CD4-positive, CD25-positive, alpha-beta regulatory T cell (primary cell): ENCODE measurements at places on chromosomes 12 and 14. TPM values are rescaled to one million over a fixed set of nuclear protein-coding genes. Genes with fewer than 3 reads are reported as not detected.

Gene TAS2R19
- 1.2 TPM for total RNA-seq

Gene TBC1D30
- total RNA-seq = 0.12 TPM

Gene TMEM132D
- not detected for total RNA-seq

Gene IFNG-AS1
- total RNA-seq = 9.3 TPM

Gene CLEC2A
- total RNA-seq = not detected

Gene RGS6
- total RNA-seq = 0.69 TPM

Gene ANAPC5
- total RNA-seq = 128 TPM

Gene FGF6
- not detected for total RNA-seq

Gene LGMN
- total RNA-seq = 10.9 TPM

Gene CALCOCO1
- total RNA-seq = 209 TPM

Gene NYNRIN
- total RNA-seq = 0.22 TPM

Gene CEBPE
- total RNA-seq = not detected

Gene OAS1
- total RNA-seq = 44.2 TPM

Gene B4GALNT1
- not detected for total RNA-seq

Gene VRK1
- 30.1 TPM for total RNA-seq

Gene BEST3
- total RNA-seq = not detected

Gene PRH2
- total RNA-seq = not detected

Gene CIROP
- not detected for total RNA-seq

Gene TEX22
- 3.1 TPM for total RNA-seq

Gene PAX9
- 0.42 TPM for total RNA-seq

Gene GPR135
- 1.3 TPM for total RNA-seq

Gene SLC25A47
- not detected for total RNA-seq

Gene ENDOU
- not detected for total RNA-seq

Gene SLC39A5
- total RNA-seq = 2.0 TPM

Gene MYF6
- not detected for total RNA-seq

Gene REP15
- not detected for total RNA-seq

Gene VWF
- 1.3 TPM for total RNA-seq

Gene OR6C70
- total RNA-seq = not detected

Gene C1QL4
- not detected for total RNA-seq

Gene EML5
- total RNA-seq = 0.69 TPM

Gene NRL
- 2.8 TPM for total RNA-seq

Gene SLC24A4
- not detected for total RNA-seq

Gene IFNG
- 15.0 TPM for total RNA-seq

Gene ADAM21
- total RNA-seq = not detected

Gene KRT73
- total RNA-seq = 1.0 TPM

Gene OR4E2
- total RNA-seq = not detected

Gene SYT1
- total RNA-seq = not detected

Gene BEGAIN
- 1.3 TPM for total RNA-seq

Gene ZC2HC1C
- total RNA-seq = 0.99 TPM

Gene SMCO2
- not detected for total RNA-seq

Gene IKZF4
- total RNA-seq = 22.3 TPM

Gene KRT74
- total RNA-seq = not detected

Gene ACOT6
- total RNA-seq = not detected

Gene RNU4-1
- 1,793 TPM for total RNA-seq

Gene MSI1
- not detected for total RNA-seq

Gene ACVRL1
- total RNA-seq = not detected

Gene SLC17A8
- not detected for total RNA-seq

Gene DPPA3
- not detected for total RNA-seq

Gene CCDC175
- 0.22 TPM for total RNA-seq

Gene ZNF140
- total RNA-seq = 12.7 TPM

Gene CCDC85C
- total RNA-seq = 6.3 TPM

Gene PRIMA1
- not detected for total RNA-seq

Gene C14orf132
- total RNA-seq = 1.2 TPM

Gene HOMEZ
- total RNA-seq = 3.3 TPM

Gene GLTP
- 31.1 TPM for total RNA-seq

Gene RAD51B
- 40.2 TPM for total RNA-seq

Gene KRT71
- not detected for total RNA-seq

Gene ZNF605
- total RNA-seq = 3.1 TPM

Gene GYS2
- not detected for total RNA-seq
